Astrocyte (in vitro differentiated cells and primary cell): ENCODE measurements at places on chromosomes 11 and 22.

DNA sequence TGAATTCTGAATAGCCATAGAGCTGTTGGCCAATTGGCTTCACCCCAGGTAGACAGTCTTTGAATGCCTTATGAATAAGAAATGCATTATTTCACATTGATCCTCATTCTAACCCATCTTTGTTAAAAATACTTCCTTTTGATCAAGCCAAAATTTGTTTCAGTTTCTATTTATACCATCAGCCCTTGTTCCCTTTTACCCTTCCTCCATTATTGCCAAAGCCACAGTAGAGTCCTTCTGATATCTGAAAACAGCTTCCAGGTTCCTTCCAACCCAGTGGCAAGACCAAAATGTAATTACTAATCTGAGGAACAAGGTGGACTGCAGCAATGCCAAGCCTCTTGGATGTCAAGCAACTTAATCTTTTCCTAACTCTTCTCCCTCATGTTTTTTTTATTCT lies 458.8 kb downstream of the BUD13 start:
- DNase-seq: no peak

- DNase-seq: peak; percentile 28
These were observed 1185.3 kb downstream of the JRKL start for GRCh38 chr11:97574976-97575665.

- DNase-seq: no peak
These were observed 495 bp upstream of the KCNK4 start for GRCh38 chr11:64290352-64291261.

- no peak for DNase-seq
These were observed 43.4 kb downstream of the APOL5 start for GRCh38 chr22:35761037-35761436.

DNA sequence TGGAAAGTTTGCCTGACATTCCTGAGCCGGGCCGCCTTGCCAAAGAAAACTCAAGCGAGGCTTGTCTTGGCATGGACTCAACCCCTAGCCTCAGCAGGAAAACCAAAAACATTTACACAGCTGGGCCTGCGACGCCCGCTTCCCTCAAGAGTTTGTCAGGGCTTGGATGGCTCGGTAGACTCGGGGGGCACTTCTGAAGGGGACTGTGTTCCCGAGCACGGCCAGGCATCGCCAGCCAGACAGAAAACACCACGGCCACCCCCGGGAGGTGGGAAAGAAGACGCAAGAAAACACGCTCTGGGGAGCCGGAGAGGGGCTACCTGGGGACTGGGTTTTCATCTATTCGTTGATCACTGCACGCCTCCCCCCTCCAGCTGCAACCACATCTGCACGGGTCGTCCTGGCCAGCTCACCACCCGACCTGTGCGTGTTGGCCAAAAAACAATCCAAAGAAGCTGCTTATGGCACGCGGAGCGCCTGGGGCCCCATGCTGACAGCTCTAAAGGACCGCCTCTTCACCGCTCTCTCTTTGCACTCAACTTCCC lies 380.7 kb downstream of the MN1 start:
- DNase-seq: peak; percentile 96

DNA sequence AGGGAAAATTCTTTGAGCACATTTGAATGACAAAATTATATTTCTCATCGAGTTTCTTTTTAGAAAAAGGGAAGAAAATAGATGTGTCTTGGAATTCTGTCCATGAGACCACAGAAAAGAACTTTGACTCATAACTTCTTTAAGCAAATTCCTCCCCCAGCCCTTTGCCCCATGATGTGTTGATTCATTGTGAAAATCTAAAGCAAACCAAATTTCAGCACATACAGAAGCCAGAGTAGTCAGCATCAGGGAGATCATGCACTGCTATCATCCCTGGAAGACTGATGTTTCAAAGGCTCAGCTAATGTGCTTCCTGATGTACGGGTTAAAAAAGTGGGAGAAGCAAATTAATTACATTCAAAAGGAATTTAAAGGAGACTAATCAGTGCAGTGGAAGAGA lies 159.7 kb downstream of the FAT3 start:
- peak; percentile 72 for DNase-seq

- peak; percentile 31 for DNase-seq
These were observed 547 bp downstream of the PARVG start for GRCh38 chr22:44181033-44181911.

DNA sequence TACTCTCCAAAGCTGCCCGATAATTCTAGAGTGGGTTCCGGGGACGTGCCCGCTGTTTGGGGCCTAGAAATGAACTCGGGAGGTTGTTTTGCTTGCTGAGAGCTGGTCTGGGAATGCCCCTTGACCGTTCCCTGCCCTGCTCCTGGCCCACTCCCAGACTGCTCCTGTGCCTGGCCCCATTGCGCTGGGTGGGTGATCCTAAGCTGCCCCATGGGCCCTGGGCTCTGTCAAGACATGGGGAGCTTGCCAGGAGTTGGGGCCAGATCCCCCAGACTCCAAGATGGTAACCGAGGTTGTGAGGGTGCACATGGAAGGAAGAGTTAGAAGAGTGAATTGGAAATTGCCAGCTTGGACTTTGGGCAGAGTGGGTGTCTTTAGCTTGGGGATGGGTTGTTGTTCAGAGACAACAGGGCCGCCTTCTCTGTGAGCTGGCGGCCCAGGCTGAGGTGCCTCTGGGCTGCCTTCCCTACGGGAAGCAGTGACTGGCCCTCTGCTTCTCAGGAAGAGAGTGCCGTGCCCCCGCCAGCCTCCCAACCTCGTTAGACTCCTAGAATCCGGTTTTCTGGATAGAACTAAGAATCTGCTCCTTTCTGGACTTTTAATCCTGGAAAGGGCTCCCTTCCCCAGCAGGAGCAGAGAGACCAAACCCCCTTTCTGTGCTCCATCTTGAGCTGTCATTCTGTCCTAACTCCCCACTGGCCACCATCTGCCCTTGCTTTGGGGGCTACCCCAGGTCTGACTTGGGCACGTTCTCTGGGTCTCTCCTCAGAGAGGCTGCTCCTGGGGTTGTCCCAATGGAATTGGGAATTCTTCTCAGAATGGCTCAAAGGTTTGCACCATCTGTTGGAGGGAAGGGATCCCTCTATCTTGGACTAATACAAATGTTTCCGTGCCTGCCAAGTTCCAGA lies 1.8 kb downstream of the ST3GAL4 start:
- DNase-seq: no peak

GRCh38 chr11:123439616-123440015 lies 9.5 kb downstream of the GRAMD1B start:
- no peak for DNase-seq

DNA sequence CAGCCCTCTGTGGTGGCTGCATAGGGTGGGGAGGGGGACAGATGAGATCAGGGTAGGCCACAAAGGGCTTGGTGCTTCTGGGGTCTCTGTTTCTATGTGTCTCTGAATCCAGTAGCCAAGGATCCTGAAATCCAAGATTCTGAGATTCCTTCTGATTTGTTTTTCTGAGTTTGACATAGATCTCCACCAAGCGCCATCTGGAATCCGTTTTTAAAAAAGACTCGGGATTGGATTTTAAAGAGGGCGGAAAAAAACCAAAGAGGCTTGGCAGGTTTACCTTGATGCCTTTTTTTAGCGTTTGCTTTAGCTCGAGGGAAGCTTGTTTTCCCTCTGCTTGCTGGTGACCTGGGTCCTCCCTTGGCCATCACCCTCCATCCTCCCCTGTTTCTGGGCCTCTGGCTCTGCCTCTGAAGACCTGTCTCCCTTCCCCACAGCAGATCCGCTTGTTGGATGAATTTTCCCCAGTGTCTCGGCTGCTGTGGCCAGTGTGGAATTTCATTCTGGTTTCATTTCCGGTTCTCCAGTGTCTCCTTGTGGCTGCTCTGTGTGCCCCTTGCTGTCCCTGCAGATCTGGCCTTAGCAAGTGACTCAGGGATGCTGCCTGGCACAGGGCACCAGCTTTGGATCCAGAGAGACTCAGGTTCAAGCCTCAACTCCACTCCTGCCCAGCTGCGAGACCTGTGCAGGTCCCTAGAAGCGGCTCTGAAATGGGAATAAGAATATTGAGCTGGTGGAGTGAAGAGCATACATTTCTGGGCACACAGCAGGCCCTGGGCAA lies 15.1 kb downstream of the SYNGR1 start:
- DNase-seq: no peak

- no peak for DNase-seq
These were observed 3.1 kb downstream of the BET1L start for GRCh38 chr11:203945-204586.

GRCh38 chr11:47502767-47503166 lies 50.2 kb downstream of the CELF1 start:
- DNase-seq: no peak

DNA sequence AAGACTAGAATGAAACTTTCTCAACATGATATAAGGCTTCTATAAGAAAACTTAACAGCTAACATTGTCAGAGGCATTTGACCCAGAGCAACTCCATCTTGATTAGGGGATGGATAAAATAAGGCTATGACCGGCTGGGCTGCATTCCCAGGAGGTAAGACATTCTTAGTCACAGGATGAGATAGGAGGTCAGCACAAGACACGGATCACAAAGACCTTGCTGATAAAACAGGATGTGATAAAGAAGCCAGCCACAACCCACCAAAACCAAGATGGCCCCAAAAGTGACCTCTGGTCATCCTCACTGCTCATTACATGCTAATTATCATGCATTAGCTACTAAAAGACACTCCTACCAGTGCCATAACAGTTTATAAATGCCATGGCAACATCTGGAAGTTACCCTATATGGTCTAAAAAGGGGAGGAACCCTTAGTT lies 135.2 kb downstream of the TTC28 start:
- no peak for DNase-seq

GRCh38 chr22:46660604-46661201 lies 40.5 kb downstream of the GRAMD4 start:
- DNase-seq: no peak

DNA sequence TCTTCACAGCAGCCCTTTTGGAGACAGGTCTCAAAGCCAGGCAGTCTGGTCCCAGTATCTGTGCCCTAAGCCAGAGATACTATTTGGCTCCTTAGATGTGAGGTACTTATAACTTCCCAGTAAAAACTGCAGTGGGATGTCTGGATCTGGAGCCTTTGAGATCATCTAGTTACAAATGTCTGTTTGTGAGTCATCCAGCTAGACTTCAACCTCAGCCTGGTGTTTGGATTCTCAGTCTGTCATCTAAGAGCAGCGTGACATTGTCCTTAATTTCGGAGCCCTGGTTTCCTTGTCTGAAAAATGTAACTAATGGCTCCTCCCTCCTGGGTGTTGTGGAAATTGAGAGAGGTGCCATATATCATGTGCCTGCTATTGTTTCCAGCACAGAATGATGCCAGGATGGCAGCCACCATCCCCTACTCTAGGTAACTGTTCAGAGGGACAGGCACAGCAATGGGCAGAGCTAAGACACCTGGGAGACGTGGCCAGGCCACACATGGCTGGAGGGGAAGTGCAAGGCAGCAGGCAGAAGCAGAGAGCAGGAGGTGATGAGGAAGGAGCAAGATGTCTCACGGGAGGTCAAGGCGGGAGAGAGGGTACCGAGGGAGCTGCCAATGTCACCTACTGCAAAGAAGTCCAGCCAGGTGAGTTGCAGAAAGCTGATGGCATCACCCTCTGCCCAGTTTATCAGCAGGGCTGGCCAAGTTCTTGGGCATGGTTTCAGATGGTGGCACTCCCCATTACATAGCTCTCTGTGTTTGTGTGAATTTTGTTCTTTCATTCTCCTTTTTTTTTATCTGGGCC lies 20.6 kb upstream of the ST3GAL4 start:
- peak; percentile 65 for DNase-seq

DNA sequence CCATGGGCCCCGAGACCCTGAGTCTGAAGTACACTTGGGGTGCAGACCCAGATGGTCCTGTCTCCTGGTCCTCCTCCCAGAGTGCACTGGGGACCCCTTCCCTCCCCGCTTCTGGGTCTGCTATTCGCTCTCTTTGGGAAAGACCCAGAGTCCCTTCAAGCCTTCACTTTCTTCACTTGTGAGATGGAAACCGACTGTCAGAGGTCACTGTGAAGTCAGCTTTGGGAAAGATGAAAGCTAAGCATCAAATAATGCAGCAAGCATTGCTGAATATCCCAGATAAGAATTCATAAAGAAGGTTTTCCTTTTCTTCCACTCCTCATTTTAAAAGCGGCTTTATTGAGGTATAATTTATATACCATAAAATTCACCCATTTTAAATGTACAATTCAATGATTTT lies 105.0 kb upstream of the CSNK2A3 start:
- DNase-seq: no peak
